Omental fat pad (tissue), 4 donors: ENCODE measurements at places on chromosomes 7 and 10. TPM values are rescaled to one million over a fixed set of nuclear protein-coding genes. Genes with fewer than 3 reads are reported as not detected.

DNA sequence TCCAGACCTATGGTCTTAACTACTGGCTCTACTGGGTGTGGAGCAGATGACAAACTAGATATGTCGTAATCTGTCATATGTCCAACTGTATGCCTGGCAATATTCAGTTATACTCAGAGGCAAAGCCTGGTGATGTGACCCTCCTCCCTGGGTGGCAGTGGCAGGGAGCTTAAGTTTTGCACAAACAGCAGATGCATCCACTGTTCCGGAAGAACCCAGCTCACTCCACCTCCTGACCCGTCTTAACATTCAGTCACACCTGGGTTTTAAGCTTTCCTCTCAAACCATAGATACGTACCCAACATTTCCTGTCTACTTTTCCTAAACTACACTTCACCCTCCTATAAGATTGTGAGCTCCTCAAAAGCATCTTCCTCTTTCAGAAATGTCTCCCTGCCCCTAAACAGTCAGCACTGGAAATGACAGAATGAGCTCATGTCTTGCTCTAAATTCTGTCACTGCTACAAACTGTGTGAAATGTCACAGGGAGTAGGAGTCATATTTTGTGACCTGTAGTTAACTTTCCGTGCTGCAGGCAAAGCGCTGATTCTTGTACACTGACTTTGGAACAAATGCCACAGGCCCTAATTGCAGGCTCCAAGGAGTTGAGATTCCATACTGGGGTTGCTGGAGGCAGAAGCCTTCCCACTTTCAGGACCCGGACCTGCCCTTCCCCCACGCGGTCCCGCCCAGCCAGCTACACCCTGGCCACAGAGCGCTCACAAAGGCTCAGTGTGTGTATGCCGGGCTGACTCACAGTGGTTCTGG, 23.9 kb downstream of the SCD start:
- peak; percentile 35 for DNase-seq

- DNase-seq = no peak
These were observed 426.5 kb upstream of the AKR1E2 start for GRCh38 chr10:4399556-4399955.

DNA sequence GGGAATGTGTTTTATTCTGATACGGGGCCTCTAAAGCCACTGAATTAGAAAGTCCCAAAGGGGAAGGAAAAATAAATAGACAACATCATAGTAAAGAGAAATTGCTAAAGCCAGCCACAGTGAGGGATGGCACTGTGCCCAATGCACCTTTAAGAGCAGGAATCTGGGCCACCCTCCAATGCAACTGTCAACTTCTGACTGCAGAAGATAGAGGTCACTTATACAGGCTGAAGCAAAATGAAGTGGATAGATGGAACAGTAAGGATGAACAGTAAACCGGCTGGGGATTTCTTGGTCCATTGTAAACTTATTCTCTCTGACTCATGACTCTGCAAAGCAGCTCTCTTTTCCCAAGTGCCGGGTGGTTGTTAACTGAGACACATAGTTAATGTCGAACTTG, 54.0 kb upstream of the KCNIP2 start:
- no peak for DNase-seq

- no peak for DNase-seq
These were observed 423.8 kb downstream of the GFRA1 start for GRCh38 chr10:115849197-115849596.

- peak; percentile 41 for DNase-seq
These were observed 15.5 kb upstream of the SLC18A3 start for GRCh38 chr10:49594594-49594993.

DNA sequence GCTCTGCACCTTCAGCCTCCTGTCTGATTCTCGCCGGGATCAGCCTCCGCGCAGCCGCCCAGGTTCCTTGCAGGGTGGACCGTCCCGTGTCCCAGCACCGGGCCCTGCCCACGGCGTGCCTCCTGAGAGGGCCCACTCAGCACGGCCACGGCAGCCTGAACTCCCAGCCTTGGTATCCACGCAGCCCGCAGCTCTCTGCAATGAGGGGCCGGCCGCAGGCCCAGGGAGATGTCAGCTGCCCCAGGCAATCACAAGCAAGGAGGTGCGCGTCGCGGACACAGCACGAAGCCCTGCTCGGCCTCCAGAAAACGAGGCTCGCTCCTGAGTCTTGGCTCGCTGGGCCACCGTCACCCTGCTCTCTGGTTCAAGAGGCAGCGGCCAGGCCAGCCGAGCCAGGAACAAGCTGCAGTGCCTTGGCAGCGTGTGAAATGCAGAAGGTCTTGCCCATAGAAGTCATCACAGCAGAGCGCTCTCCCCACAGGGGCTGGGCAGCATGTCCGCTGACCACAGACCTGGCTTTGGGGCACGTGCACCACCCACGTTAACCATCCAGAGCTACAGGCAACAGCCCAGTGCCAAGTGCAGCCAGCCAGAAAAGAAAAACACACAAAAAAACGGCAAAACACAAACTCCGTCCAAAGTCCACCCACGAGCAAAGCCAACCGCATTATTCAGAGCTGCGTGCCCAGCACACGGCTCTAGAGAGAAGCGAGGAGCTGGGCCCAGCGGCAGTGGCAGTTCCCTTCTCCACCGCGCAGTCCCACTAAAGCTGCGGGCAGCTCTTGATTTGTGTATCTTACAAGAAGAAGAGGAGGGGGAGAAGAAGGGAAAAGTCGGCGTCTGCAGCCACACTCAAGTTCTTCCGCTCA, 13.9 kb downstream of the GPER1 start:
- no peak for DNase-seq

- no peak for DNase-seq
These were observed 12.1 kb upstream of the PLAU start for GRCh38 chr10:73898730-73899410.

- no peak for DNase-seq
These were observed 124.7 kb upstream of the CTBP2 start for GRCh38 chr10:125284875-125285597.

- no peak for DNase-seq
These were observed 8.6 kb upstream of the ZNF33B start for GRCh38 chr10:42646687-42647640.

GRCh38 chr7:4519819-4520520, 162.1 kb upstream of the FOXK1 start:
- DNase-seq = no peak

DNA sequence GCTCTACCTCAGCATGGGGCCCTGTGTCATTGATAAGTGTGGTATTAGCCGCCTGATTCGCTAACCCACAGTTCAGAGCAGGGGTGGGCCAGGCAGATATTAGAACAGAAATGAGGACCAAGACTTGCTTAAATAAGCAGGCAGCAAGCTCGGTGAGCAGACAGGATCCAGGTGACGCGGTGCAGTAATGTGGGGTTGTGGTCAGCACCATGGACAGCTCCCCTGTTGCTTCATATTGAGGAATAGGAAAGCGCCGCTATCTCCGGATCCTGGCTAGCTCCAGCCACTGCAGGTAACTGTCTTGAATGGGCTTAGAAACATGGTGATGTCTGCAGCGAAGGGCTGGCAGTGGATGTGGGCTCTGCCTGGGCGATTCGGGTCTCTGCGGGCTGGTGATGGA, 51.3 kb upstream of the GPR26 start:
- DNase-seq = peak; percentile 58

GRCh38 chr7:31583942-31584341, 70.1 kb downstream of the ITPRID1 start:
- no peak for DNase-seq

GRCh38 chr10:111076191-111076681, 593 bp upstream of the ADRA2A start:
- DNase-seq = no peak

GRCh38 chr7:130353196-130353595, 8.6 kb downstream of the CPA5 start:
- DNase-seq = no peak

DNA sequence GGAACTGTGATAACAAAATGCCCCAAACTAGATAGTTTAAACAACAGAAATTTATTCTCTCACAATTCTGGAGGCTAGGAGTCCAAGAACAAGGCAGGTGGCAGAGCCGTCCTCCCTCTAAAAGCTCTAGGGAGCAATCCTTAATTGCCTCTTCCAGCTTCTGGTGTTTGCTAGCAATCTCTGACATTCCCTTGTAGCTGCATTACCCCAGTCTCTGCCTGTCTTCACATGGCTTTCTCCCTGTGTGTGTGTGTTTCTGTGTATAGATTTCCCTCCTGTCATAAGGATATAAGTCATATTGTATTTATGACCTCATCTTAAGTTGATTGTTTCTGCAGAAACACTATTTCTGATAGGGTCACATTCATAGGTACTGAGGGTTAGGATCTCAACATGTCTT, 177.5 kb downstream of the WNT2 start:
- DNase-seq = no peak

GRCh38 chr10:109880886-109881768, 42.2 kb downstream of the XPNPEP1 start:
- DNase-seq = no peak

DNA sequence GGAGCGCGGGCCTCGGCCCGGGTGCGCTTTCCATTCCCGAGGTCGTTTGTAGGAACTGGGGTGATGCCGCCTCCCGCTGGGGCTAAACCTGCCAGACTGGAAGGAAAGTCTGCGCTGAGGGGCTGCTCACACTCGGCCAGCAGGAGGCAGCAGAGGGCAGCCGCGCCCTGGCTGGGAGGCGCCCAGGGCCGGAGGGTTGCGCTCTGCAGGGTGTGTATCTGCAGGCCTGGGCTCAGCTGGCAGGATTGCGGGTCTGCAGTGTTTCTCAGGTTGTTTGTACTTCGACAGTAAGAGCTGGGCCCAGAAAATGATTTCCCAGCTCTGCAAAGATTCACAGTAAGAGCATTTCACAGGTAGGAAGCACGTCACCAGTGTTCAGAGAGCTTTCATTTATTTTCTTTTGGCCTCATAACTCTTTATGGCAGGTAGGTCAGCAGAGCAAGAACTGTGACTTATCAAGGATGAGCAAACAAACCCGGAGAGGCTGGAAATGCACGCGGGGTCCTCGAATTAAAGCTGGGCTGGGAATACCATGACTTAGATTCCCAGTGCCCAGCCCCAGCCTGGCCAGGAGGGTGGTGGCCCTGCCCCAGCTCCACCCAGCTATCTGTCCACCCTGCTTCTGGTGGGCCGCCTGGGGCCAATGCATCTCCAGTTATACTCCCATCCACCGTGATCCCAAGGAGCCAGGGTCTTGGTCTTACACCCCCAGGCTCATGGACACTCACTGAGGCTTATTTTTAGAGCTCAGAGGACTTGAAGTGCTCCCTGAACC, 15.2 kb upstream of the PPP2R2D start:
- DNase-seq = peak; percentile 35

DNA sequence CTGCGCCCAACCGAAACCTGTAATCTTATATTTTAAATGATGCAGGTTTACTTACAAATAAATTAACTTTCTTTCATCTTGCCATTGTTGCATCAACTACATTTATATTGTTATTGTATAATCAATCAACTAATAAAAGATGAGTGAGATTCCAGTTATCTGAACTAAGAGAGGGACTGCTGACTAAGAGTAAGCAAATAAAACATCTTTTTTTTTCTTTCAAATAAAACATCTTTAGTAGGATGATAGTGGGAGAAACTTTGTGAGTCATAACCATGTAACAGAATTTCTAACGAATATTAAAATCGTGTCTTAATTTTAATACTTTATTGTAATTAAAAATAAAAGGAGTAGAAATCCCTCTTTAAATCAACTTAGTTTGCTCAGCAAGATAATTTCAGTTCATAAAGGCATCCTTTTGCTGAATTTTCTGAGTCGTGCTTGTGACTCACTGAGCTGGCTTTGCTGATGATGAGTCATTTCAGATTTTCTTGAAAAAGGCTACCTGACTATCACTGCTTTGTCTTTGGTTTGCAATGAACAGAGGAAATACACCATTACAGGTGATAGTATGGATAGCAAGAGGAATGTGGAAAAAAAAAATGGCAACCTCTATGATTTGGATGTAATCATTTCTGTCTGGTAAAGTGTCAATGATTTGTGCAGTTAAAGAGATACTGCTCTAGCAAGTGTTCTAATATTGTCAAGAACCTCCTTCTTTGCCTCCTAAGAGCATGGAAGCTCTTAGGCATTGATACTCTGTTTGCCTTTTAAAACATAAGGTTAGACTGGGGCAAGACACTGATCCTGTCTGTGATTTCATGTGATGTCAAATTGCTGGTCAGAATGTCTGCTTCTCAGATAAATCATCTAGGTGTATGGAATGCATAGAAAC, 119.5 kb downstream of the GPR158 start:
- DNase-seq = no peak

- DNase-seq = no peak
These were observed 452.0 kb downstream of the REEP3 start for GRCh38 chr10:63972949-63973827.

DNA sequence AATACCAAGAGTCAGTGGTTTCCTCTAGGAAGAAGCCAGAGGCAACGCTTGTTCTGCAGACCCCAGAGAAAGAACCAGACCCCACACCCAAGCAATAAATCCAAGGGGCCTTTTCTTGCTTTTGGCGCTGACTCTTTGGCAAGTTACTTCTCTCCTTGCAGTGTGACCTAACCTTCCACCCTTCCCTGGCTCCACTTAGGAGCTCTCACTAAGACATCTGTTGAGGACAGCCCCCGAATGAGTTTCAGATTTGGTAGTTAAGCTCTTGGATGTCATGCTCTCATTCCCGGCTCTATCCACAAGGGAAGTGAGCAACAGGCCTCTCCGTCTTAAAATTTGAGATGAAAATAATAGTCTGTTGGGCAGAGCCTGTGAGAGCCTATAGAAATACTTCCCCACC, 50.6 kb upstream of the FAM204A start:
- no peak for DNase-seq

DNA sequence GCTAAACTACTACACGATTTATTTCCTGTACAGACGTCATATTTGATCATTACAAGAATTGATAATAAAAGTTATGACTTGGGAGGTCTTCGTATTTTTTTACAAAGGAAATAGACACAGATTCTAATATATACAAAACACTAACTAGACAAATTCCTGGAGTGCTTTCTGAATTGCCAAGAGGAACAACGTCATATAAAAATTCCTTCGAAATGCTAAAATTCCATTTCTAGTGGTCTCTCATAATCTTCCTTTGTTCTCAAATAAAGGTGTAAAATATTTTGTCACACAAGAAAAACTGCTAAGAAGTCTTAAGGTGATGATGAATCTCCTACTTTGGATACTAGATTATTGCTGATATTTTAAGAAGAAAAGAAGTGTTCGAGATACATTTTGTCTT, 85.4 kb downstream of the CDK6 start:
- DNase-seq = no peak

- no peak for DNase-seq
These were observed 123.1 kb upstream of the INHBA start for GRCh38 chr7:41825927-41826480.

GRCh38 chr10:114632869-114633715, 25.0 kb downstream of the ABLIM1 start:
- DNase-seq = peak; percentile 38

- no peak for DNase-seq
These were observed 765 bp downstream of the CELF2 start for GRCh38 chr10:11018432-11018841.

KCP gene
- 3.3 TPM for total RNA-seq

HOXA4 gene
- 2.4 TPM for total RNA-seq

AMPH gene
- 41.2 TPM for total RNA-seq

CRTAC1 gene
- total RNA-seq = 0.48 TPM

FRAT1 gene
- total RNA-seq = 4.2 TPM

INSIG1 gene
- total RNA-seq = 244 TPM

GSTO2 gene
- total RNA-seq = 1.4 TPM

CLCN1 gene
- not detected for total RNA-seq

GNGT1 gene
- total RNA-seq = not detected

RALA gene
- total RNA-seq = 19.0 TPM

ERVW-1 gene
- total RNA-seq = not detected

BRAT1 gene
- total RNA-seq = 22.7 TPM

PTF1A gene
- total RNA-seq = not detected

ZNF518A gene
- 12.3 TPM for total RNA-seq
